ENCODE measurements at places on chromosomes 2 and 18.

DNA sequence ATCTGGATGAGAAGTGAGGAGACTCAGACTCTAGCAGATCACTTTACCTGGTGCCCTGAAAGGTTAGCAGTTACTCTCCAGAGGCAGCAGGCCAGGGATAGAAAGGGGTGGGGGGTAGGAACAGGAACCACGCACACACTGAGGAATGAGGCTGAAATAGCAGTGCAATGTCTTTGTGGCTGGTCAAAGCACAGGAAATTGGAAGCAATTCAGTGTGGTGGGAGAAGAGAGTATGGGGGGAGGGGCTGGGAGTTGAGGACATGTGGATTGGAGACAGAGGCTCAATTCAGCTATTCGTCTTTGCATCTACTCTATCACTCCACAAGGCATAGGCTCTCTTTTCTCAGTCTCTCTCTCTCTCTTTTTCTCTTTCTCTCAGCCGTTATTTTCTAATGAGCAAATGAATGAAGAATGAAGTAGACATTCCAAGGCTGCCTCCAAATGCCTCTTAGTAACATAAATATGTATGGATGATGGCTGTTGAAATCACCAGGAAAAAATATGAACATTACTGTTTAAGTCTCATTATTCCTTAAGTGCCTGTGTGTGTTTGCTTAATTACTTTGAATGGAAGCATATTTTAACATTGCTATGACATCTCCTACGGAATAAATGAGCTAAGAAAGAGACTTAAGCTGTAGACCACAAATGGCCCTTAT, 979.4 kb downstream of the TSN start:
- DNase-seq = no peak

- DNase-seq = no peak
Observed at GRCh38 chr18:6015364-6015763, 120.0 kb upstream of the TMEM200C start.

DNA sequence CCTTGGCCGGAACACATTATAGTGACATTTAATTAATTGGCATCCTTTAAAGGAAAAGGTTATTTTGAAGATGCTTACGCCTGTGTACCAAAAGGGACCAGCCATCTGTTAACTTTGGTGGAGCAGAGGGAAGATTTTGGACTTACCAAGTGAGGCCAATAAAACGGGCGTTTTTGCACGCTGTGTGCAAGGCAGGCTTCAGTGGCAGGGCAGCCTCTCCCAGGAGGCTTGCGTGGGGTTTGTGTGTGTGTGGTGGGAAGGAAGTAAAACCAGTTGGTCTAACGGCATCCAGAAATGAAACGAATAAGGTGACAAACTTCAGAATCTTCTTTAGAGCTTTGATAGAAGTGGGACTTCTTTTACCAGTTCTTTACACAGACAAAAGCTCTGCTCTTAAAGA, 191.7 kb downstream of the PRKCE start:
- no peak for DNase-seq

DNA sequence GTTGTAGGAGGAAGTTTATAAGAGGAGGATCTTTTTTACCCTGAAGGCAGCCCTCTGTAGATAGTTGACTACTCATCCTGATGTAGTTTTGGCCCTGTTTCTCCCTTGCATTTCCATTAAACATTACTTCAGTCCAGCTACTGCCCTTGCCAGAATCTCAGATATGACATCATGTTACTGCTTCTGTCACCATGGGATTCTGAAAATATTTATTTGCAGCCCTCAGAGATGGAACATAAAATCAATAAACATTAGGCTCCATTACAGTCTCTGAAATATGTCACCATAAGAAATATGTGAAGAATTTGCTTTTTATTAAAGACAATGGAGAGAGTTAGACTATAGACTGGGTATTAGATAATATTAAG, 68.7 kb upstream of the STK39 start:
- no peak for DNase-seq

DNA sequence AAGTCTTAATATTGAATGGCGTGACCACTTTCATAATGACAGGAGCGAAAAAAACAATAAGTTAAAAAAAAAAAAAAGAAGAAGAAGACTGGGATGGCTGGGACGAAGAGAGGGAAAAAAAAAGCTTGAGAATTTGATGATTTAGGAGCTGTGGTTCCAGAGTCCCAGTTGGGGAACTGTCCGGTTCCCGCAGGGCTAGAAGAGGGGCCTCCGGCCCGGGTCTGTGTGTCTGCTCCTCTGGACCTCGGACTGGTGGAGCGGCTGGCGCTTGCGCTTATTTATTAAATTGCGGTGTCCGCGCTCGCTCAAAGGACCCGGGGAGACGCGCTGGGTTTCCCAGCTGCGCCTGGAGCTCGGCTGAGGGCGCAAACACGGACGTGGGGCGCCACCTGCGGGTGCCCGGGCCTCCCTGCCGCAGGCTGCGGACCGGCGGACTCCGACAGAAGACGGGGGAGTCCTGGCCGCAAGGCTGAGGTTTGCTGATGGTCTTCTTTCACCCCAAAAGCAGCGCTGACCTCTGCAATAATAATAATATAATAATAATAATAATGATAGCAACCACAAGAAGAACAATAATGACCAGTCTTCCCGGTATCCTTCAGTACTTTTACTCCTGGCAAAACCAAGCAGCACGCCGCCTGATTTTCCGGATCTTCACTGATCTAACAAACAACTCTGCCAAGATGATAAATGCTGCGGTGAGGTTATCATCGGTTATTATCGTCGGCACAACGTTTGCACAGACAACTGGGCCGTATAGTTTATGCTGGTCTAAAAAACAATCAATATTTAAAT, at the start of gene CBLN2:
Gene CBLN2 (minus strand): TSS at position 251 of the 795 bp plus-strand sequence. CDS start 2,182 bp downstream, outside the sequence.
- no peak for DNase-seq

Data from activated naive CD4-positive, alpha-beta T cell (primary cell).